Kidney tubule cell (primary cell): ENCODE measurements at places on chromosomes 5 and 9.
A peak's percentile ranks its signal among the peaks of the same experiment; 100 is the strongest.

- DNase-seq, result no peak
Measured at GRCh38 chr5:135710045-135710675, 124.3 kb upstream of the SLC25A48 start.

DNA sequence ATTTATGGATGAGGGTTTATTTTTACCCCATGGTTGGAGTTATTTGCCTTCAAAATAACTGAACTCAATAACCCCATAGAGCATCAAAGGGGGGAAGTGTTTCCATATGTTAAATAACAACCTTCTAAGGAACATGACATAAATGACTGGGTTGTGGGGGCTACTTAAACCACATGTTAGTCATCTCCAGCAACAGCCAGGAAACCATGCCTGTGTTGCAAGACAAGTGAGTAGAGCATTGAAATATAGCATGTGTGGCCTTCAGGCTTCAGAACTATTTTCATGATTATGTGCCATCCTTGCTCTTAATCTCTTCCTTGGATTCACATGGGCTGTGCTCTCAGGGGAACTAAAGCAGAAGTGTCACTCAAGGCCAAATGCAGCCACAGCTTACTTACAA, 431.2 kb downstream of the AGTPBP1 start:
- DNase-seq, result no peak

DNA sequence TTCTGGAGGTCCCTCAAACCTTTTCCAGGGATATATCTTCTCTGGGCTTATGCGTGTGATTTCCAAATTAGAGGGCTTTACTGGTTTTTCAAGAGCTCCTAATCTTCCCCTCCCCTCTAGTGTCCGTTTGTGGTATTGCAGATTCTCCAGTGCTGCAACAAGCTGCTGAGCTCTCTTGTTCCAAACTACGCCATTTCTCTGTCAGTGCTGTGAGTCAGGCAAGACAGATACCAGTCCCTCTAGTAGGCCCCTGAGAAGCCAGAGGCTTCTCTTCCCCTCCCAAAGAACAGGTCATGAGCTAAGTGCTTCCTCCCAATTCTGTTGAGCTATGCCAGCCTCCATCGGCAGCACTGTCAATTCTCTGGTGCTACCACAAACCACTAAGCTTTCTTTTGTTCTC, 149.5 kb downstream of the FANCC start:
- DNase-seq, result peak; percentile 79

GRCh38 chr5:14463629-14464028, 118.0 kb upstream of the OTULINL start:
- peak; percentile 82 for DNase-seq

- peak; percentile 88 for DNase-seq
Measured at GRCh38 chr9:134325813-134326723, at the start of gene RXRA. Gene RXRA (plus strand): TSS chr9:134326455. CDS start chr9:134326632, 177 bp downstream.

- DNase-seq, result no peak
Measured at GRCh38 chr5:173775261-173776197, 112.6 kb upstream of the CPEB4 start.

DNA sequence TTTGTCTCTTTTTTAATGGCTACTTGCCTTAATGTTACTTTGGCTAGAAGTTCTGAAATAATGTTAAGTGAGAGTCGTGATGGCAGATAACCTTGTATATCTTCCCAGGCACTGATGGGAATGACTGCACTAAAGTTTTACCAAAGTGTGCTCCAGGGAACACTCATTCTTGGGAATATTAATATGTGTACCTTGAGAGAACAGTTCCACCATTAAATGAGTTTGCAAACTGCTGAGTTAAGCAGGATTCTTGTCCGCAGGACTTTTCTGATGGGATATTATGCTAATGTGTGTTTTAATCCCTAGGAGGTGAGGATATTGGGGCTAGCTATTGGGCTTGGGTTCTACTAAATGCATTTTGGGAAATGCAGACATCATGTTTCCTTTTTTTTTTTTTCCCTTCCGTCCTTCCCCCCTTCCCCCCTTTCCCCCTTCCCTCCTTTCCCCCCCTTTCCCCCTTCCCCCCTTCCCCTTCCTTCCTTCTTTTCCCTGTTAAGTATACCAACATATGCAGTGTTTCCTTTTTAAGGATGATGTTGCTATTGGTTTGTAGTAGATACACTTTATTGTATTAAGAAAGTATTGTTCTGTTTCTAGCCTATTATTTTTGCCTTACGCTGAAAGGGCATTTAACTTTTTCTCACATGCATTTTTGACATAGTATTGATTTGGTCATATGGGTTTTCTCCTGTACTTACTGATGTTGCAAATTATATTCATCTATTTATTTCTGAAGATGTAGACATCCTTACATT, 15.5 kb downstream of the ZBTB34 start:
- DNase-seq, result no peak

- DNase-seq, result no peak
Measured at GRCh38 chr5:88487066-88487465, 218.4 kb upstream of the TMEM161B start.

- DNase-seq, result peak; percentile 15
Measured at GRCh38 chr9:114591849-114592248, 4.3 kb downstream of the ATP6V1G1 start.

GRCh38 chr5:172451771-172452197, 2.5 kb downstream of the SH3PXD2B start:
- DNase-seq, result peak; percentile 89

DNA sequence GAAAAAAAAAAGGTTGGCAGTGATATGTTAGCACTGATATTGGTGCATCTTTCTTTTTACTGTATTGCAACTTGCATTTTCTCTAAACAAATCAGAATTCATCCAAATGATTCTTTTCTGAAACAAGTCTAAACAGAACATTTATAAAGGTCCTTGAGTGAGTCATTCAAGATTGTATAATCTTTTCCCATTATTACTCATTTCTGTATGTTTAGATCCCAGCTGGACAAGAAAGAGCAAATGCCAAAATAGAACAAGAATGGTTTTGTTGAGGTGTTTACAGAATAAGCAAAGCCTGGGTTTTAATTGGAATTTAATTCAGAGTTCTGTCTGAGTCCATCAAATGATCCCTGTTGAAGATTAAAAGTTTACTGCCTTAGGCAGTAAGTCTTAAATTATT, 112.3 kb downstream of the VCAN start:
- DNase-seq, result no peak

GRCh38 chr9:111969061-111969460, 72.4 kb downstream of the UGCG start:
- DNase-seq, result peak; percentile 71

- DNase-seq, result no peak
Measured at GRCh38 chr9:108104991-108105390, 615.4 kb upstream of the KLF4 start.

DNA sequence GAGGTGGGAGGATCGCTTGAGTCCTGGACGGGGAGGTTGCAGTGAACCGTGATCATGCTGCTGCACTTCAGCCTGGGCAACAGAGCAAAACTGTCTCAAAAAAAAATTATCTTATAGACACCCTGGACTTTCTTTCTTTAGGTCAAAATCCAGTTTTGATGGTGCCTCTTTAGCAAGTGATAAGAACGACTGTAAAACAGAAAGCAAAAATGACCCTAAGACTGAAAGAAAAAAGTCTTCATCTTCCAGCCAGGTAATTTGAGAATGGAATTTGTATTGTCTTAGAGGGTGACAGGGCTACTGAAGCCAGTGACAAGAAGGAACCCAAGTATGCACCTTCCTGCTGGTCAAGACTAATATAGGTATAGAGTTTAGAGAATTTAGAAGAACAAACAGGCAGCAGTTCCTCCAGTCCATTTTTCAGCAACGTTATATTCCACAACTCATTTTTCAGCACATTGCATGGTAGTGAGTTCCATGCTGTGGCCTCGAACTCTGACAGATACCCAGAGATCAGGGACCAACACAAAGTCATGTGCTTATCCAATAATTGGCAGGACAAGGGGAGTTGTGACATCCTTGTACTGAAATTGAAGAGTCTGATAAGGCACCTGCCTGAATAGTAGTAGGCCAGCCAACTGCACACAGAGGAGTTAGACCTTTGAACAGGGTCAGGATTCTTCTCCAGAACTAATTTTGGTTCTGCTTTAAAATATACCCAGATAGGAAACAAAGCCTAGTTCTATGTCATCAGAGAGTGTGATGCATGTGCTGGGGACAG, 46.5 kb downstream of the GRAMD2B start:
- DNase-seq, result no peak

DNA sequence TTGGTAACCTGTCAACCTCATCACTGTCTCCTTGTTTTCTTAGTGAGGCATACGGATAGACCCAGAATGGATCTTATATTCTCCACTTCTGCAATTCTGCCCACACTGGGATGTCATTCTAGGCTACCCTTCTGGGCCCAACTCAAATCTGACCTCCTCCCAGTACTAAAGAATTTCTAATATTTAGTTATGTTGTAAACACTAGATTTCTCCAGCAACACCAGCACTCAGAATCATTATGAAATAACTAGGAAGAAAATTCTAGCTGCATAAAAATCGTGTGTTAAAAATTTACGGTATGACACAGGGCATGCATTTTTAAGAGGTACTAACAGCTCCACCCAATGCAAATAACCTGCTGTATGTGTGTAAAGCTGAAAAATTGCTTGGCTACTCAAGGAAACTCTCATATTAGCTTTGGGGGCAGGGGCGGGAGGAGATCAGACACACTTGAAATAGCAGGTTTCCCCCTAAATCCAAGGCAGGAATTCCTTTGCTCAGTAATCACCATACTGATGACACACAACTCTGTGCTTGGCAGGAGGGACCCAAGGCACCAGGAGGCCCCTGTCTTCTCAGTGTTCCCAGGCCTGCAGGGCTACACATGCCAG, 27.3 kb downstream of the MACROH2A1 start:
- peak; percentile 87 for DNase-seq

GRCh38 chr9:93093877-93094657, 1.9 kb upstream of the CARD19 start:
- DNase-seq, result no peak

DNA sequence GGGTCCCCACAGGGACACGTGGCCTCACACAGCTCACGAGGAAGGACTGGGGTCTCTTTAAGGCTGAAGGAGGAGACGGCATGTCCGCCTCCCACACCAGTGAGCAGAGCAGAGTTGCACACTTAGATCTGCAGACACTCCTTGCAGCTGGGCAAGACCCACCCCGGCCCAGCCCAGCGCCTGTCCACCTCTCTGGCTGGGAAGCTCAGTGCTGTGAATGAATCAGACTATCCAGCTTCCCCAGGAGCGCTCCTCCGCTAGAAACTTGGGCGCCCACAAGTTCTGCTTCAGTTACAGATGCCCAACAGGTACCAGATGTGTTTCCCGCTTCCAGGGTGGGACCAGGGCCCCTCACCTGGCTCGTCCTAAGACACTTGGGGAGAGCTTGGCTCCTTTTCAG, 78.9 kb downstream of the NSUN2 start:
- DNase-seq, result no peak

DNA sequence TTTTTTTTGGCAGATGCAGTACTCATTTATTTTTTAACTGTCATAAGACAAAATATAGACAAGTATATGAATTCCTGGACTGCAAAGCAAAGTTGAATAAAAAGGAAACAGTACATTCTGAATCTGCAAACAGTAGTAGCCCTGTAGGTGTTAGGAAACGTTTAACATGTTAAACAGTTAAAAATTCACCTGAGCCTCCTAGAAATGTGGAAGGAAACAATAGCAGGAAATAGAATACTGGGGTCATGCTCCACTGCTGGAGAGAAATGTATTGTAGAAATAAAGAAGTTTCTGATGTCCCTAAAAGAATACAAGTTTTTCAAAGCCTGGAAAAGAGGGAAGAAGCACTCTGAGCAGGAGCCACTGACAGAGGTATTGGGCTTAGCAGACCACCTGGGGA, 866.0 kb downstream of the PTPRD start:
- peak; percentile 59 for DNase-seq
